ENCODE measurements at places on chromosomes 16 and 17. TPM values are rescaled to one million over a fixed set of nuclear protein-coding genes. Genes with fewer than 3 reads are reported as not detected.

Gene MYL4
- total RNA-seq = 0.69 TPM

DNA sequence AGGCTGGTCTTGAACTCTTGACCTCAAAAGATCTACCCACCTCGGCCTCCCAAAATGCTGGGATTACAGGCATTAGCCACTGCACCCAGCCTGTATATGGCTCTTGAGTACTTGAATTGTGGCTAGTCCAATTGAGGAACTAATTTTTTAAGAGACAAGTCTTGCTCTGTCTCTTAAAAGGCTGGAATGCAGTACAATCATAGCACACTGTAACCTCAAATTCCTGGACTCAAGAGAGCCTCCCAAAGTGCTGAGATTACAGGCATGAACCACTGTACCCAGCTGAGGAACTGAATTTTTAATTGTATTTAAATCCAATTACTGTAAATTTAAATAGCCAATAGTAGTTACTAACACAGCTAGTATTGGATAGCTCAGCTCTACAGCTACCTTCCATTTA lies 50.6 kb downstream of the MED13 start:
- DNase-seq = no peak

- peak; percentile 45 for DNase-seq
These were observed 1.3 kb upstream of the SENP3 start for GRCh38 chr17:7560172-7561027.

DNA sequence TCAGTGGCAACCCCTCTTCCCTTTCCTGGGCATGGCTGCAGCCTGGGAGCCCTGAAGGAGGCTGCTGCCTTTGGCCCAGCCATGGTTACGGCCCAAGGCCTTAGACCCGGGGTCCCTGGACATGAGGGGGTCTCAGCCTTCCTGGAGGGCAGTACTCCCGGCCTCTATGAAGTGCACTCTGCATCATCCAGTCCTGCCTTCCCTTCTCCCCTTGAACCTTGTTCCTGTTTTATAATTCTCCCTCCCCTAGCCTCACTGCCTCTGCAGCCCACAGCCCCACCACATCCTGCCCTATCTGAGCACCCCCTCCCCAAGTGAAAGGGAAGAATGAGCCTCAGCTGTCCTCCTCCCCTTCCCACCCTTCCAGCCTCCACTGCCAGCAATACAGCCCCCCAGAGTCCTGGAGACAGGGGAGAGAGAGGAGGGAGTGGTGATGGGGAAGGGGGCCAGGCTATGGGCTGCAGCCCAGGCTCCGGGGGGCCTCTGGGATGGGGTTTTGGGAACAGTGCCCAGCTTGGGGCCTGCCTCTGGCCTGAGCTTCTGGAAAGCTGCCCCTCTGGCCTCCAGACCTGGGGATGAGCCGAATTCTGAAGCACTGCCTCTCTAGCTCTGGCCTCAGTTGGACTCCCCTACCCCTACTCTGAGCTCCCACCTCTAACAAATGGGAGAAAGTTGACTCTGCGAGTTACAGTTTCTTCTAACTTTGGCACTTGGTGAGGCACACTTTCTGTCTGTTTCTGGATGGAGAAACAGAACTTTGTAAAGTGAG lies 7.6 kb downstream of the CCR7 start:
- no peak for DNase-seq

GRCh38 chr16:3854750-3855541 lies 25.6 kb downstream of the CREBBP start:
- no peak for DNase-seq

DNA sequence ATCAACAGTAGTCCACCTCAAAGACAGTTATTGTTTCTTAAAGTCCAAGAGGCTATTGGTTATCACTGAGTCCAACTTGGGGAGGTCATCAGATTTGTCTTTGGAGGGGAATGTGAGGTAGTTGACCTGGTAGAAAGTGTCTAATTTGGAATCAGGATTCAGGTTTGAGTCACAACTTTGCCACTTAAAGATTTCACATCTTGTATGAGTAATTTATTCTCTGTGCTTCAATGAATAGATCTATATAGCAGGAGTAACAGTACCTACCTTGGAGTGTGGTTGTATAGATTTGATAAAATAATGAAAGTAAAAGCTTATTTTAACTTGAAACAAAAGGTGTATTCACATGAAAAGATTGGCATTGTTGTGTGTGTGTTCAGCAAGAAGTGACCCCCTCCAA lies 119.3 kb upstream of the TBX2 start:
- DNase-seq = no peak

DNA sequence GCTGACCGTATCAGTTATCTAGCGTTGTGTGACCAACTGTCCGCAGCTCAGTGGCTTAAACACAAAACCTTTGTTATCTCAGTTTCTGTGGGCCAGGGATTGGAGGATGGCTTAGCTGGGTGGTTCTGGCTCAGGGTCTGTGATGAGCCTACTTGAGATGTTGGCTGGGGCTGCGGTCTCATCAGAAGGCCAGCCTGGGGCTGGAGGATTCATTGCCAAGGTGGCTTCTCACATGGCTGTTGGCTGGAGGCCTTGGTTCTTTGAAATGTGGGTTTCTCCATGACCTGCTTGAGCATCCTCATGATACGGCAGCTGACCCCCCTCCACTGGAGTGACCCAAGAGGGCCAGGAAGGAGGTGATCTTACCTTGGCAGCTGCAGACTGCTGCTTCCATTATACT lies 16.7 kb downstream of the GSE1 start:
- no peak for DNase-seq

- peak; percentile 84 for DNase-seq
These were observed 22.4 kb downstream of the SOCS3 start for GRCh38 chr17:78337244-78338109.

GRCh38 chr17:56167491-56167890 lies 14.2 kb downstream of the ANKFN1 start:
- DNase-seq = no peak

DNA sequence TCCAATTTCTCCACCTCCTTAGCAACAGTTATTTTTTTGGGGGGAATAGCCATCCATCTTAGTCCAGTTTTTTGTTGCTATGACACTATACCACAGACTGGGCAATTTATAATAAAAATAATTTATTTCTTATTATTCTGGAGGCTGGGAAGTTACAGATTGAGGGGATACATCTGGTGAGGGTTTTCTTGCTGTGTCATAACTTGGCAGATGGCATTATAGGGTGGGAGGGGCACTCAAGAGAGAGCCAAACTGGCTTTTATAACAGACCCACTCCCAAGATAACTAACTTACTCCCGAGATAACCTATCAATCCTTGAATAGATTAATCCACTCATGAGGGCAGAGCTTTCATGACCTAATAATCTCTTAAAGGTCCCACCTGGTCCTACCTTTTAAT lies 84.2 kb downstream of the ABCA8 start:
- DNase-seq = no peak

GRCh38 chr17:17114592-17115225 lies 72.5 kb downstream of the MPRIP start:
- peak; percentile 17 for DNase-seq
